ENCODE measurements at places on chromosomes 4 and X. TPM values are rescaled to one million over a fixed set of nuclear protein-coding genes. Genes with fewer than 3 reads are reported as not detected.

GRCh38 chrX:8413279-8413678, 51.4 kb upstream of the VCX3B start:
- no peak overlapping the region for H3K27ac ChIP-seq
- no peak for DNase-seq
- H3K36me3 ChIP-seq: no peaks in the 10 kb centered on the region
- no peak overlapping the region for H3K4me3 ChIP-seq
- H3K4me1 ChIP-seq: no peaks in the 10 kb centered on the region
- H3K27me3 ChIP-seq: no peaks in the 10 kb centered on the region

PABPC1L2A gene
- total RNA-seq: not detected

GRCh38 chrX:56812515-56813105, 83.6 kb downstream of the NBDY start:
- peak overlapping the region; percentile 93 for H3K27ac ChIP-seq
- H3K36me3 ChIP-seq: peaks cover 5% of the 10 kb centered on the region
- H3K27me3 ChIP-seq: no peaks in the 10 kb centered on the region
- DNase-seq: no peak

PDGFC gene
- not detected for total RNA-seq

DOK7 gene
- 2.7 TPM for total RNA-seq

DNA sequence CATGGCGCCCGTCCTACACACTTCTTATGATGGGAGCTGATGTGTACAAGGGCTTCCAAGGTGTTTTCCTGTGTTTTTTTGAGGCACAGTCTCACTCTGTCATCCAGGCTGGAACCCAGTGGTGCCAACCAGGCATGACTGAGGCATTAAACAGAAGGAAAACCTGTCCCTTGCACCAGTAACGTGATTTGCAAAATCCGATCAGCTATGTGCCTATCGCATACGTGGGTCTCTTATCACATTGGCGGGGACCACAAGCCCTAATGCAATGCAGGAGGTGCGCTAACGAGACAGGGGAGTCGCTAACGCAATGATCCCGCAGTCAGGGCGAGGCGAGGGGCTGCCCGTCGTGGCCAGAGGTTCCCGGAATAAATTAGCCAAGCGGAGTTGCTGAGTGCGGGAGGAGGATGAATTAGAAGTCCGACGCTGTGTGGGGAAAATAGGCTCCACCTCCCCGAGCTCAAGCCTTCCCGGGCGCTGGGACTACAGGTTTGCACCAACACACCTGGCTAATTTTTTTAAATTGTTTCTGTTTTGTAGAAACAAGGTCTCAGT, 162.7 kb downstream of the SHOX start:
- no peak overlapping the region for H3K4me3 ChIP-seq
- peaks cover 10% of the 10 kb centered on the region for H3K27me3 ChIP-seq
- no peaks in the 10 kb centered on the region for H3K36me3 ChIP-seq
- DNase-seq: no peak

GRCh38 chr4:61129971-61130370, 70.2 kb upstream of the ADGRL3 start:
- no peak overlapping the region for H3K4me3 ChIP-seq
- H3K36me3 ChIP-seq: no peaks in the 10 kb centered on the region
- H3K27me3 ChIP-seq: no peaks in the 10 kb centered on the region
- no peak overlapping the region for H3K27ac ChIP-seq

- no peak for DNase-seq
- H3K36me3 ChIP-seq: peaks cover 20% of the 10 kb centered on the region
- H3K4me1 ChIP-seq: peaks cover 45% of the 10 kb centered on the region
- H3K4me3 ChIP-seq: no peak overlapping the region
Measured at GRCh38 chrX:56802921-56803849, 74.1 kb downstream of the NBDY start.

DNA sequence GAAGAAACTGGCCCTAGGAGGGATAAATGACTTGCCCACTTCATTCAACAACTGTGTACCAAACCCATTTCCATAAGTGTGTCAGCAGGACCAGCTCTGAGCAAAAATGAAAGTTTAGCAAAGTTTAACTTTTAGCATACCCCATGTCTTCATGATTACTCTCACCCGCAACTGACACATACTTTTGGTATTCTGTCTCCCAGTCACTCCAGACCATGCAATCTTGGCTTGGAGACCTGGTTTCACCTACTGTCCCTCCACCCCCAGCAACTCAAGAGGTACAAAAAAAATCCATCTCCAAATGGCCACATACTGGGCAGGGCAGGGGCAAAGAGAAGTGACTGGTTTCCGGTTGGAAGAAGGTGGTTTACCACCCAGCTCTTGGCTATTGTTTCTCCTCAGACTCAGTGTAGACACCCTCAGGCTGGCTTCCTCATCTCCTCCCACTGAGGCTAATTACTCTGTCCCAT, 79.8 kb downstream of the RLIM start:
- no peak overlapping the region for H3K27ac ChIP-seq
- H3K27me3 ChIP-seq: no peaks in the 10 kb centered on the region
- H3K4me1 ChIP-seq: peaks cover 13% of the 10 kb centered on the region

CDX4 gene
- not detected for total RNA-seq

- DNase-seq: no peak
- no peak overlapping the region for H3K27ac ChIP-seq
- H3K4me3 ChIP-seq: no peak overlapping the region
- H3K27me3 ChIP-seq: no peaks in the 10 kb centered on the region
Measured at GRCh38 chrX:136182414-136182813, 35.1 kb downstream of the FHL1 start.

PRSS12 gene
- not detected for total RNA-seq

DNA sequence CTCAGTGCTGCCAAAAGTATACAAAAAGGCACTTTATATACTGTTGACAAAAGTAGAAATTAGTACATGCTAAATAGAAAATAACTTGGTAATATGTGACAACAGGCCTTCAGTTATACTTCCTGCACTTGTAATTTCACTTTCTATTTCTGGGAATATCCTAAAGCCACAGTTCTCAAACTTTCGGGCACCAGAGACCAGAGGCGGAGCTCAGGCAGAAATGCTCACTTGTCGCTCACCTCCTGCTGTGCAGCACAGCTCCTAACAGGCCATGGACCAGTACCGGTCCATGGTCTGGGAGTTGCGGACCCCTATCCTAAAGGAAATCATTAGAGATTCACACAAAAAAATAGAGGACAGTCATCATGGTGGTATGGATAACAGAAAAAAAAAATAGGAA, 25.7 kb downstream of the ACSL4 start:
- H3K4me1 ChIP-seq: peaks cover 48% of the 10 kb centered on the region
- H3K4me3 ChIP-seq: peak overlapping the region; percentile 55
- peaks cover 1% of the 10 kb centered on the region for H3K36me3 ChIP-seq
- H3K27me3 ChIP-seq: no peaks in the 10 kb centered on the region

ASB9 gene
- total RNA-seq: not detected

EREG gene
- total RNA-seq: not detected

GRCh38 chr4:155617296-155617695, 49.4 kb upstream of the GUCY1A1 start:
- H3K27ac ChIP-seq: no peak overlapping the region
- H3K36me3 ChIP-seq: no peaks in the 10 kb centered on the region
- no peak for DNase-seq
- H3K4me3 ChIP-seq: no peak overlapping the region
- H3K27me3 ChIP-seq: no peaks in the 10 kb centered on the region
- peaks cover 4% of the 10 kb centered on the region for H3K4me1 ChIP-seq

GRCh38 chr4:118957722-118958445, 69.2 kb downstream of the SYNPO2 start:
- no peaks in the 10 kb centered on the region for H3K4me1 ChIP-seq
- H3K27me3 ChIP-seq: no peaks in the 10 kb centered on the region
- DNase-seq: no peak
- H3K4me3 ChIP-seq: no peak overlapping the region
- H3K27ac ChIP-seq: no peak overlapping the region

QRFPR gene
- total RNA-seq: not detected
